ENCODE measurements at places on chromosomes 13 and 19.

DNA sequence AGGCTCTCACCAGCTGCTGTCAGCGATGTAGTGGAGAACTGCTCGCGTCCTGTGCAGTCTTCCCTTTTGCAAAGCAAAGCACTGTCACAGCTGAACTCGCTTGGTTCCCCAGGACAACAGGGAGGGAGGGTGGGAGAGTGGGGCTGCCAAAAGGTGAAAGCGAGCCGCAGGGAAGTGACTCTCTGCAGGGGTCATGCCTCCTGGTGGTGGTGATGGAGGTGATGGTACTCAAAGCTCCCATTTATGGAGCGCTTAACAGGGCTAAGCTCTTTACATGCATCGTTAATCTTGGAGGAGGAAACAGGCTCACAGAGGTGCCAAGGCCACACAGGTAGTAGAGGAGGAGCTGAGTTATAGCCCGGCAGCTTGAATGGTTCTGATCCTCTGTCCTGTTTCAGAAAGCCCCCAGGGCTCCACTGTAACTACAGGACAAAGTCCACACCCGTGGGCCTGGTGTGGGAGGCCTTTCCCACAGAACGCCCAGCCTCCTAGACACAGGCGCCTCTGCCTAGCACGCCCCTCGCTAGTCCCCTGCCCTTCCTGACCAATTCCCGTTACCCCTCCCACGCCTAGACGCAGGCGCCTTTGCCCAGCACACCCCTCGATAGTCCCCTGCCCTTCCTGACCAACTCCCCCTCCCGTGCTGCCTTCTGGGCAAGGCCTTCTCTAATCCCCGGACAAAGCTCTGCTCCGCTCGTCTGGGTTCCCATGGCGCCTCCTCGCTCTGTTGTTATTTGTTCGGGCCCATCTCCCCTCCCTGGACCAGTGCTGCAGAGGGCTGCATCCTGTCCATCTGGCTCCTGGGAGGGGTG lies 10.7 kb downstream of the PPP1R37 start:
- no peak for DNase-seq

DNA sequence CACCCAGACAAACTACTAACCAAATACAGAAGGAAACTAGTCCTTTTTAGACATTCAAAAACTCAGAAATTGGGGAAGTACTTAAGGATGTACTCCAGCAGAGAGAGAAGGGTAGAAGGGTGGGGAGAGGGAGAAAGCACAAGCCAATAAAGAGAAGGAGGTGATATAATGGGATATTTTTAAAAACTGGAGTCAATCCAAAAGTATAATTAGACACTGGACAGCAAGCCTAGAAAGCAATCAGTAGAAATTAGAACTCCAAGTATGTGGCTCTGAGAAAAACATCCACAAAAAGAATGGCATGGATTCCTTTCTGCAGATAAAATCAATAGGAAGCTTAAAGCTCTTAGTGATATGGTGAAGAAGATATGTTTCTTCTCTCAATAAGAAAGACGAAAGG lies 55.8 kb downstream of the PEPD start:
- no peak for DNase-seq

GRCh38 chr19:17522988-17523872 lies 11.8 kb downstream of the PGLS start:
- DNase-seq: no peak

- no peak for DNase-seq
These were observed 129.1 kb upstream of the HTR2A start for GRCh38 chr13:47025791-47026447.

GRCh38 chr13:23325191-23325590 lies 108.3 kb downstream of the SACS start:
- no peak for DNase-seq

GRCh38 chr13:112058519-112058873 lies 8.5 kb upstream of the SOX1 start:
- DNase-seq: no peak

GRCh38 chr13:42398533-42398932 lies 126.6 kb downstream of the AKAP11 start:
- no peak for DNase-seq

GRCh38 chr13:34421858-34422475 lies 520.1 kb upstream of the NBEA start:
- no peak for DNase-seq

DNA sequence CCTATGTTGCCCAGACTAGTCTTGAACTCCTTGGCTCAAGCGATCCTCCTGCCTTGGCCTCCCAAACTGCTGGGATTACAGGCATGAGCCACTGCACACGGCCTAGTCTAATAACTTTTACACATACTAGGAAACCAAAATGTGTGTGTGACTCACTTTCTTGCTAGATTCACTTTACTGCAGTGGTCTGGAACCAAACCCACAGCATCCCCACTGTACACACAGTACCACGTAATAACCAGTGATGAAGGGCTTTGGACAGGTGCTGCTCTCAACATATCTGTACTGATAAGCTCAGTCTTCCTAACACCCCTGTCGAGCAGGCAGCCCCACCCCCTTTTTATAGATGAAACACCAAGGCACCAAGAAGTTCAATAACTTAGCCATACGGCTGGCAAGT lies 5.1 kb downstream of the DNMT1 start:
- DNase-seq: peak; percentile 69

DNA sequence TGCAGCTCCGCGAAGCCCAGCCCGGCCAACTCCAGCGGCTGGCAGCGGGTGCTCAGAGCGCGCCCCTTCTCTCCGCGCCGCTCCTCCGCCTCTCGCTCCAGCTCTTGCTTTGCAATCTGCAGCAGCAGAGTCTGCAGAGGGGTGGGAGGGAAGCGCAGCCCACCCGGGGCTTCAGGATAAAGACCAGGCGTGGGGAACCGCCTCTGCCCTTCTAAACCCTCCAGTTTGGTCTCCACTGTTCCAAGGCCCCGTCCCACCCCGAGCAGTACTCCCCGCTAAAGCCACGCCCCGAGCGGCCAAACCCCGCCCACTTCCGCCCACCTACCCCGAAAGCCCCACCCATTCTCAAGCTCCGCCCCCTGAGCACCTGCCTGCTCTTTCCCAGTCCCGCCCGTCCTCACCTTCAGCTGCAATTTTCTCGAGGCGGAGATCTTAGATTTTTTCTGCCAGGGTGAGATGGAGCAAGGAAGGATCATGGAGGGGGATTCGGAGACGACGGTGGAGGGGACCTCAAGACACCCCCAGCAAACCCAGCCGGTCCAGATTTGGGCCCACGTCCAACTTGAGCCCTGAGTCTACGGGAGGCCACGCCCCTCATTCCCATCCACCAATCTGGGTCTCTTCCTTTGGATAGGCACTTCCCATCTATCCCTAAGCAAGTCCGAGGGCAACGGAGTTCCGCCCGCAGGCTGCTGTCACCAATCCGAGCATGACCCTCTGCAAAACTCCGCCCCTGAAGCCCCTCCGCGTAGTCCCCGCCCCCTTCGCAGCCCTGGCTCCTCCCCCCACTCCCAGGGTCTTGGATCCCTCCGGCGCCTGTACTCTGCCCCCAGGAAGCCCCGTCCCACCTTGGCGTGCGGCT lies 1.1 kb downstream of the TNNI3 start:
- DNase-seq: no peak

- DNase-seq: peak; percentile 50
These were observed 629 bp downstream of the IZUMO4 start for GRCh38 chr19:2097203-2097885.

DNA sequence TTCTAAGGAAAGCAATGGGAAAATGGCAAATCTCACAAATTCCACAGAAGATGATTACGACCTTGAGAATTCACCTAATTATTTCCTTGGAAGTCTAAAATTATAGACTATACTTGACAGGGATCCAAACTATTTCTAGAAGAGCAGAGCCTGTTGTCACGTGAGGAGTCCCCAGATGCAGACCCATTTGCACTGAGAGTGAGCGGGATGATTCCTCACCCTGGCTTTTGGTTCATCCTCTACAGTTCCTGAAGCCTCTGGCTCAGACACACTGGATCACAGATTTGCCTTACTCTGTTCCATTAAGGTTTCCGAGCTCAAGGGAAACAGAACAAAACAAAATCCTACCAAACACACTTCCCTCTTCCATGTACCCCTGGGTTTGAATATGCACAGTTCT lies 23.0 kb upstream of the CYSLTR2 start:
- DNase-seq: no peak

DNA sequence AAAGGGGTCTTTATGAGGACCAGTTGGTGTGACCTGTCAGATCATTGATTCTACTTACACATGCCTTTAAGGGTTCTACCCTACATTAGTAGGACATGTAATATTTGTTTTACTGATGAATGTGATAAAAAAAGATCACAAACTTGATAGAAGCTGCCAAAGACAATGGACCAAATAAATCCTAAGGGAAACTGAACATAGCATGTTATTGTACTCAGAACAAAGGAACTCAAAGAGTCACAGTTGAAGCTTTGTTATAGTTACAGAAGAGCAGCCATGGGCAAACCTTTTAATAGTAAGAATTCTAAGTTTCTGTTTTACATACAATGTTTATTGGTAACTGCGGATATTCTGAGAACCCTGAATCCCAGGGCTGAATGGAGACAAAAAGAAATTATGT lies 780.1 kb downstream of the SLITRK6 start:
- DNase-seq: no peak

DNA sequence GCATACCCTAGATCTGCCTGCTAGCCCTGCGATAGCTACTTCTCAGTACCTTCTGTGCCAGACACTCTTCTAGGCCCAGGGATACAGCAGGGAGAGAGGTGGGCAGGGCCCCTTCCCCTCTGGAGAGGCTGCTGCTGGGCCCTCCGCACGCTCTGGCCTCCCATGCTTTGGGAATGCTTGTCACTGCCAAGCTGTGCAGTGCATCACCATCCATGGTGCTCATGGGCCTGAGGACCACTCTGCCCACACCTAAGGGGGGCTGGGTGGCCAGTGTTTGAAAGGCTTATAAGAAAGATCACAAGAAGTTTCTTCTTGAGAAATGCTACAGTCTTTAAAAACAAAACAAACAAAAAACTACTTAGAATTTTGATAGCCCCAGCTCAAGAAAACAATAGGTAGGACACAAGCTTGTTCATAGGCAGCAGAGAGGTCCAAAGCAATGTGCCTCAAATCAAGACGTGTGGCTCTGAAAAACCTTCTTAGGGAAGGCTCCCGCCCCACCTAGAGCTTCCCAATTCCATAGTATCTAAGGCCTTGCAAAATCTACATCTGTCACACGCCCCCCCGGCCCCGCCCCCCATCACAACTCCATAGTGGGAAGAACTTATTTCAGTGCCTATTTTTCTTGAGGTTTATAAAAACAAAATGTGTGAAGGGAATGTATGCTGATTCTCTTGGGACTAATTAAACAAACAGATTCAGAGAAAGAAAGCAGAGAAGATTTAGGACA lies 145.8 kb downstream of the TM9SF2 start:
- no peak for DNase-seq

DNA sequence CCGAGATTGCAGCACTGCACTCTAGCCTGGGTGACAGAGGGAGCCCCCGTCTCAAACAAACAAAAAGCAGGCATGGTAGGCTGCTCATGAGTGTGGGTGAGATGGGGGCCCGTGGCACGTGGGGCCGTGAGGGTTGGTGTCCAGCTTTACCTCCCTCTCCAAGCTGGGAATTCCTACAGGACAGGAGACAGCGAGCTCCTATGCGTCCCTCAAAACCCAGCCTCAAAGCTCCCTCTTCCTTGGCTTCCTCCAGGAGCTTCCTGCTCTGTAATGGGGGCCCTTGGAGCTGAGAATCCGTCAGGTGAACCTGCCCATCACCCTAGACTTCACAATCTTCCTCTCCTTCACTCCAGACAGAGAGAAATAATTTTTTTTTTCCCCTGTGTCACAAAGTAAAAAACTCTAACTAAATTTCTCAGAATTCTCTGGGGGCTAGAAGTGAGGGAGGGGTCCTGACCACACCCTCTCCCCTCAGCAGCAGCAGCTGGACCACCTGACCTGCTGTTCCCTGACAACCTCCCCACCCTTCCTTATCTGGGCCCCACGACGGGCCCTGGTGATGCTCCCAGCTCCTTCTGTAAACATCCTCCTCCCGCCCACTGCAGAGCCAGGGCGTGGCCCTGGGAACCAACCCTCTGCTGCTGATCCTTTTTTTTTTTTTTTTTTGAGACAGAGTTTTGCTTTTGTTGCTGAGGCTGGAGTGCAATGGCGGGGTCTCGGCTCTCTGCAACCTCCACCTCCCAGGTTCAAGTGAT lies 22.1 kb upstream of the WDR18 start:
- DNase-seq: no peak

- DNase-seq: no peak
These were observed 58.7 kb upstream of the KLF5 start for GRCh38 chr13:73000027-73000674.
